ENCODE measurements at places on chromosomes 5 and 9.

DNA sequence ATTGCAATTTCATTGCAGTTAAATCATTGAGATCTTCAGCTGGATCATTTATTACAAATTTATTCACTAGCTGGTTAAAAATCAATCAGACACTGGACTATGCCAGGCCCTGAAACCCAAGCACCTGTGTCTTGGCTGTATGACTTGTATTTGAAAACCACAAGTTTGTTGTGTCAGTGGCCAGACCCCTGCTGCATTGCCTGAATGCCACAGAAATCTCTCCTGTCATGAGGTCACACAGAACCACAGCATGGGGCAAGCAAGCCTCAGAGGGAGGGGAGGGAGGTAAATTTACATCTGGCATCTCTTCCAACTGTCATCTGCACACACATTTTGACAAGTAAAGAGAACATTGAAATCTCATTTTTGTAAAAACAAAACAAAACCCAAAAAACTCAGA, 90.0 kb downstream of the ARRDC3 start:
- no peak for DNase-seq

- no peak for DNase-seq
Measured at GRCh38 chr5:97499605-97500004, 316.6 kb upstream of the RIOK2 start.

DNA sequence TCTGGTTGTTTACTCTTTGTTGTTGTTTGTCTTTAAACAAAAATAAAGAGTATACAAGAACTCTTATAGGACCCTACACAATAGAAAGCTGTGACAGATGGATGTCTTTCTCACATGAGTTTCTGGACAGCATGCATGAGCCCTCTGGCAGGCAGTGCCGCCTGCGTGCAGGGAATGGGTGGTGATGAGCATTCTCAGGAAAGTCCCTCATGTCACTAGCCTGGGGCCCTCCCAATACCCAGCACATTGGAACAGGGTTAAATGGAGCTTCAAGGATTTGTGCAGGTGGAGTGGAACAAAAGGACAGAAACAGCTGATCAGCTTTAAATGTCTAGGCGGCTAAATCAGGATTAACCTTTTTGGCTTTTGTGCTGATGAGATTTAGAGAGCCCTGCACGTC, 181.0 kb upstream of the CD180 start:
- no peak for DNase-seq

GRCh38 chr5:1513326-1514026, 10.3 kb downstream of the LPCAT1 start:
- DNase-seq, result no peak

DNA sequence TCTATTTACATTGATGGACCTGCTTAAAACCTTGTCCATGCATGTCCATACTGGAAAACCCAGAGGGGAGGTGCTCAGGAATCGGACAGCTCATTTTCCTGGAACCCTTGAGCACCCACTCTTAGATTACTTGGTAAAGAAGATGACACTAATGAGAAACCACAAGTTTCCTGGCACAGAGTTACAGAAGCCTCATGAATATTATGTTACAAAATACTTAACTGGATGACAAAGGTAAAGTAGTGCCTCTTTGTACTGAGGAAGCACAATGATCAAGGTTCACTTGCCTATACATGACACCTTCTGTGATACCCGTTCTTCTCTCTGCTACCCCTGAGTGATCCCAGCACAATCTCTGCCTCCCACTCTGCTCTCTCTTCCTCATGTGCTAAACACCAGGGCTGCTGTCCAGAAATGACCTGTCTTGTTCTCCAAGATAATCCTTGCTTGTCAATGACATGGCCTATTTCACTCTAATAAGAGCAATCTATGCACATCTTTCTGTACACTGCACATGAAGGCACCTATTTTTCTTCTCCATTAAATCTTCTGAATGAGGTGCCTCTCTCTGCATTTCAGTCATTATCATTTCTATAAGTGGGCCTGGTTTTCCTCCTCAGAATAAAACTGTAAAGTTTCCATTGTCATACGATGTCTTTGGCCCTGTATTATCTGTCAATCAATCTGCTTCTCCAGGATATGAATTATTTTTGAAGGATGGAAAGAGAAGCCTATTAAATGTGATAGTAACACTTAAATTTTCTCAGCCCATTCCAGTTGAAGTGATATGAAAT, 684.0 kb upstream of the ACO1 start:
- no peak for DNase-seq

Measured in hematopoietic multipotent progenitor cell treated with erythropoietin and hydrocortisone succinate and interleukin-3 and kit ligand, for 15 days (in vitro differentiated cells).